Heart left ventricle (tissue), 16 donors: ENCODE measurements at places on chromosomes 5 and 9.

- DNase-seq, result no peak
Measured at GRCh38 chr5:137024044-137024443, 475.1 kb downstream of the SPOCK1 start.

DNA sequence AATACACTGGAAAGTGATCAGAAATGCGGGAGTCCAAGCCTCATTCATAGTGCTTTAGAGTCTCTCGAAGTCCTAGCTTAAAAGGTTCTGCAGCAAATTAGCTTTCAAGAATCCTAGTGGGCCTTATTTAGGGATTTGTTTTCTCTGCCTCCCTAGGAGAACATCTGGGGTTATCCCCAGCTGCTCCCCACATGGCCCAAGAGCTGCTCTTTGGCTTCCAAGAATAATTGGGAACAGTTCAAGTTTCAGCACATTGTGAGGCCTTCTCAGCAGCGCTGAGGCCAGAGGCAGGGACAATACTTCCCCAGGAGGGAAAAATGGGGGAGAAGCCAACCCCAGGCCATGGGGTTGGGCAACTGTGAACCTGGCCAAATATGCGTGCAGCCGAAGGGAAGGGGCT is 108.7 kb downstream of the LIFR start:
- DNase-seq, result no peak

DNA sequence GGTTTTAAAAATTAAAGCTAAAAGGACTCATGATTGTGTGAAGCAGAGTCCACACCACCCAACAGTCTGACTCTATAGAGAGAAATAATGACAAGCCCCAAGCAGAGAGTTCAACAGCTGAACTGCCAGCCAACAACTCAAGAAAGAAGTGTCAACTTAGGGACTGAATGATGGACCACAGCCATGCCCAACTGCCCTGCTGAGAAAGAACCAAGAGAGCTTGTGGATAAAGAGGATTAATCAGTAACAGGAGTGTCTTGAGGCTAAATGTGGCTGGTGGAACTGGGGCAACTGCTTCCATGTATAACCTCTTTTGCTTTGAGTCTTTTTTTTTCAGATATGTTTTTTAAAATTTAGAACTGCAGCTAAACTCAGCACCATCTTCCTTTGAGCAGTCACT is 109.3 kb downstream of the HSD17B3 start:
- no peak for DNase-seq

DNA sequence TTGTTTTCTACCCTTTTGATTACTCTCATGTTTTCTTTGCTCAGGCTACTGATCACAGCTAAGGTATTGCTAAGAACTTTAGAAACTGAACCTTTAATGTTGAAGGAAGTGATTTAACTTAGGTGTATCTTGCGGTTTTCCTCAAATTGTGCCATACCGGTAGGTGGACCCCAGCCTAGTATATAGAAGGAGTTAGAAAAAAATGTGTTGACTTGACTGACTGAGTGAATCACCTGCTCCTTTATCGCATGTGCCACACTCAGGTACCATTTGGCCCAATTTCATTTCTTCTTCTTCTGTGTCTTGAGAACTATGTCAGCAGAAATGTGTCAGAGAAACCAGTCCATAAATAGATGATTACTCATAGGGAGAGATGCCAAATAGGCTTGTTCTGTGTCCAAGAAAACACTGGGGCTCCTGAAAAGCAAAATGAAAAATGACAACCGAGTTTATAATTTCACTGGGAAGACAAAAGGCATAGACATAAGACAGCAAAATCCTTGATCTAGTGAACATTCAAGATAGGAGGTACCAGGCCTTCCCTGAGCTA is 19.4 kb downstream of the PLPPR1 start:
- DNase-seq, result no peak

DNA sequence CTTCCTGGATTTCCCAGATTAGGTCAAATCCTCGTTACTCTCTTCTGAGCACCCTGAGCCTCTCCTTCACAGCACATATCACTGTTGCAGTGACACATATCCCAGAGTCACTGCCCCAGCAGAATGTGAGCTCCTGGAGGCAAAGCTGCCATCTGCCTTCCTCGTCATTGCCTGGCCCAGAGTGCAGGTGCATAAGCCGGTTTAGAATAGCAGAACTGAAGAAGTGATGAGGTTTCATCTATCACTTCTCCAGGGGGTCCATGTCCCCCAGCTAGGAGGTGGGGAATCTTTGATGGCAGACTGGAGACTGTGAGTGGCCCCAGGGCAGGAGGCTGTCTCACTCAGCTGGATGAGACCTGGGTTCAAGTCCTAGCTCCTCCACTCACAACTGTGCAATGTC is 25.8 kb downstream of the NIPAL4 start:
- no peak for DNase-seq
